ENCODE measurements at places on chromosomes 2 and 18.
A peak's percentile ranks its signal among the peaks of the same experiment; 100 is the strongest.

- DNase-seq: peak; percentile 33
Measured at GRCh38 chr18:77099485-77100370, 32.9 kb downstream of the MBP start.

DNA sequence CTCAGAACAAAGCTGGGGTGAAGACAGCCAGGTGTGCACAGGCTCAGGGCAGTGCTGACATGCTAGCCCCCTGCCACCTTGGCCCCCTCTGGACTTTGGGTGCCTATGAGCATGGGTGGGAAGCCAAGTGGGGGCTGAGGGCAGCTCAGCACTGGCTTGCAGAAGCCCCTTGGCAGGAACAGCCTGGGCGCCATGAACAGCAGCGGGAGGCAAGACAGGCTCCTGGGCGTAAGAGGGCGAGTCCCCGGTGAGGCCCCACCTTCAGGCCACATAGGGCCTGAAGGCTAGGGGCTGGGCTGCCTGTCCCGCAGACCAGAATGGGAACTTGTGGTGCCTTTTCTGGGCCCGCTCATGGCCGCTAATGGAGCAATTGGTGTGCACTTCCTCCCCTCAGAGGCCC is 47.0 kb upstream of the COX7A2L start:
- no peak for DNase-seq

DNA sequence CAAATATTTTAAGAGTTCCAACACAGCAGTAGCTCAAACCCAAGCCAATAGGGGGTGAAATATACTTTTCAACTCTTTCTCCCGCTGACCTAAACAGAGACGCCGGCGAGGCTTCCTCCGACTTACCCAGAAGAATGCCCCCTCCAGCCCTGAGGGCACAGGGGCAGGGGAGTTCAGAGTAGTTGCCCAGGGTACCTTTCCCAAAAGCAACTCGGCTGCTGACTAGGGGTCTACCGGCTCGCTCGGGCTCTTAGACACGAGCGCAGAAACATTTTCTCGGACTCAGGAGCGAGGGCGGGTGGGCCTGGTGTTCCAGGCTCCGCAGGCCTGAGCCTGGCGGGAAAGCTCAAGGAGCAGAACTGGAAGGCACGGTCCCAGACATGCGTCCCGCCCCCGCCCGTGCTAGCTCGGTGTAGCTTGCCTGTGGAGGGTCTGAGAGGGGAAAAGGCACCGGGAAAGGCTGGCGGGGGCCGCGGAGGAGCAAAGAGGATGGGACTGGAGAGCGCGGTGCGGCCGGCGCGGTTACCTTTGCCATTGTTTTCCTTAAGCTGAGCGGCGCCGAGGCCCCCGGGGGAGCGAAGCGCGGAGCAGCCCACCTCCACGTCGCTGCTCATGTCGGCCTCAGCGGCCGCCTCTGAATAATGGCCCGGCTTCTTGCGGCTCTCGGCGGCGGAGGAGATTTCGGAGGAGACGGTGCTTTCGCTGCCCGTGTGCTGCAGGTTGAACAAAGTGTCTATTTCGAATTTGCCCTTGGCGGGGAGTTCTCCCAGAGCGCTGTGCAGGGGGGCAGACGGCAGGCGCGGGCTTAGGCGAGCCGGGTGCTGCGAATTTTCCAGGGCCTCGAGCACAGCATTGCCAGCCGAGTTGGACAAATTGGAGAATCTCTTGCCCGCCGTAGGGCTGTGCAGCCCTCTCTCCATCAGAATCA is 674 bp downstream of the EVX2 start:
- DNase-seq: no peak

- no peak for DNase-seq
Measured at GRCh38 chr18:72867746-72868584, at the start of gene NETO1. TSS of gene NETO1 (minus strand) at chr18:72867987. CDS start at chr18:72867291, 696 bp downstream.

DNA sequence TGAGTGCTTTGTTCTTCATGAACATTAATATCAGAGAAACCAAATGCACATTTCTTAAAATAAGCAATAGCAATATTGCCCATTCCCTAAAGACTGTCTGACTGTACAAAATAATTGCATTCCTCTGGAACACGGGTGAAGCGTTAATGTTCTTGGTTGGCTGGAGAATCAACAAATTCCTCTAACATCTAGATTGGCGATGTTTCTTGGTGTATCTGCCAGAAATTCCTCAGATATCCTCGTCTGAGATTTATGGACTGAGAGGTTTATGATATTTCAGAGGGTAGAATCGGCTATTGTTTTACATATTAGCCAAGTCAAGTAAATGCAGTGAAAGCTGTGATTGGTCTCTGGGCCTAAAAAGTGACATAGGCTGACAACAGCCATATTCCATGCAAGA is 27.1 kb upstream of the SPTBN1 start:
- no peak for DNase-seq

- no peak for DNase-seq
Measured at GRCh38 chr18:6810191-6810590, 80.7 kb downstream of the ARHGAP28 start.

DNA sequence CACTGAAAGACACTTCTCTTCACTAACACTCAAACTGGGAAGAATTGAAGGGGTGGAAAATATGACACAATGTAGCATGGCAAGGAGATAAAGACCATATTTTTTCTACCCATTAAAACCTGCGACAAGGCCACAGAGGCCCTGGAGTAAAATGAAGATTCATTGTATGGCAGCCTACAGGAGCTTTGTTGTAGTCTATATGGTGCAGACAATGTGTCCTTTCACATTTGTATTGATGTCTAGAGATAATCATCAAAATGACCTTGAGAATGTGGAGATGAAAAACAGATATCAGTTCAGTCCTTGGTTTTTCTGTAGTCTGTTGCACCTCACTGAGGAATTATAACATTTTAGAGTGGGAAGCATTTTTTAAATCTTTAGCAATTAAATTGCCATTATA is 80.1 kb downstream of the CSRNP3 start:
- no peak for DNase-seq

DNA sequence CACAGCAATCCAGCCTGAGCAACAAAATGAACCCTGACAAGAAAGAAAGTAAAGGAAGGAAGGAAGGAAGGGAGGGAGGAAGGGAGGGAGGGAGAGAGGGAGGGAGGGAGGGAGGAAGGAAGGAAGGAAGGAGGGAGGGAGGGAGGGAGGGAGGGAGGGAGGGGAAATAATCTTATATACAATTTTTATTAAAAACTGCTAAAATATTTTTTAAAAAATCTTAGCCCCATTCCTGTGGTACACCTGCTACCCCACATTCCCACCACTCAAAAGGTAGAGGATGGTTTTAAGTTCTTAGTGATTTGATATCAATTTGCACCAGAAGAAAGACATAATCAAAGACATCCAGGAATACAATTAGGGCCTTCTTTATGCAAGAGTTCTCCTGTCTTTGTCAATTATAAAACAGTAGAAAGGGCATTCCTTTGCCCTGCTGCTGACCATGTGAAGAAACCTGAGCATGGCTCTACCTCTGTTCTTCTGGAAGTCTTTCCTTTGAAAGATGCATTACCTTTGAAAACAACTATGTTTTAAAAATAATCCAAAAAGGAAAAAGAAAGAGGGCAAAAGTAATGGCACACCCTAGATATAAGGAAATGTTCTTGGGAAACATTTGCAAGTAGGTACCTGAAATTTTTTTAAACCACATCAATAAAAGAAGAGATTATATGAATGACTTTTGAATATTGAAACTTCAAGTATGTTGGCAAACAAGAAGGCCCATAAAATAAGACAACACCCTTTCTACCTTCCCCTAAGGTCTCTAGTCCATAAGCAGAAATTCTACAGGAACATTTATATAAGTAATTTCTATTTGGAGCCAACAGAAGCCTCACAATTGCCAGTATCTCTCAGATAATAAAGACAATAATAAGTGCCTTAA is 33.7 kb upstream of the ACVR2A start:
- no peak for DNase-seq

DNA sequence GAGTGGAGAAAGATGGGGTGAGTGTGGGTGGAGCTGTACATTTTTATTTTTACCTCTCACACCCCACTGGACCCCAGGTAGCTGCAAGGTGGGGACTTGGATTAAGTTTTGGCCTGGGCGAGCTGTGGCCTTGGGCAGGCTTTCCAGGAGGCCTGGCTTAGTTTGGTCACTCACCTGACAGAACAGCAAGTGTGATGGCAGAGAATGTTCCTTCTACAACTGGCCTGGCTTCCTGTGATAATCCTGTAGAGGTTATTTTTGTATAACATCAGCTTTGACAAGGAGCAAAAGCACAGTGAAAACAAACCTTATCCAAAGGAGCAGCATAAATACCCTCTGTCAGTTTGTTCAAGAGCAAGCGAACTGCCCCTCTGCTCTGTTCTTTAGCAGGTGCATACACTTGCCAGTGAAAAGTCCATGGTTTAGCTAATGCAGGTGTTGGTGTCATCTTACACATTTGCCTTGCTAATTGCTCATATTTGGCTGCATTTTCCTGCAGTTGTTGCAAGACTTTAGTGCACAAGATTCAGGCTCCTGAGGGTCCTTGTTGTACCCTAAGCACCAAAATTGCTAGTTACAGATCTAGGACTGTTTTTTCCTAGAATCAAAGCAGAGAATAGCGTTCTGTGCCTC is 6.3 kb downstream of the THNSL2 start:
- no peak for DNase-seq

GRCh38 chr18:25704494-25704893 is 352.5 kb upstream of the ZNF521 start:
- DNase-seq: no peak

DNA sequence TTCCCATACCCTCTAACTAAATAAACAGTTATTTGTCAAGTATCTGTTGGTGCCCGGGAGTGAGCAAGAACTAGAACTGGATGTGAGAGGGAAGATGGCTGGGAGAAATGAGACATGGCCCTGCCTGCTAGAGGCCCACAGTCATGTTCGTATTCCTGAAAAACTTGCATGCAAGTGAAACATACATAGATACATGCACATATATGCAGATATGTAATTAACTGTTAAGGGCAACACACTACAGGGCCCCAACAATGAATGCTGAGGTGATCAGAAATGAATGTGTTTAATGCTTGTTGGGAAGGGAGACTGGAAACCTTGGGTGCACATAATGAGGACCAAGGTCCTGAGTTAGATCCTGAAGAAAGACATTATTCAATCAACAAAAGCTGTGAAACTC is 49.8 kb downstream of the ADD2 start:
- no peak for DNase-seq

DNA sequence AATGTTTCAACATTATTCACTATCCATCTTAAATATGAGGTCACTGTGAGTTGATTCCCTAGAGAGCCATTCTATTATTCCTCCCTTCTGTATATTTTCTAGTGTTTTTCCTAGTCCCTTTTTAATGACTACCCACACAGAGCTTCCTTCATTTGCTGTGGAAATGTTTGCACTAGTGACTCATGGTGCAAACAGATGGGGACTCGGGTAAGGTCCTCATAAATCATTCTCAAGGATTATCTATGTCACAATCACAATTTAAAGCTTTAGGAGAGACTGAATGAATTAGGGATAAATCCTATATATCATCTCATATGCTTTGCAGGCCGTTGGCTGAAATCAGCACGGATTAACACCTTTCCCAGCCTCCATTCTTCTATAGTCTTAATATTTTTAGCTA is 159.6 kb downstream of the DCC start:
- no peak for DNase-seq

DNA sequence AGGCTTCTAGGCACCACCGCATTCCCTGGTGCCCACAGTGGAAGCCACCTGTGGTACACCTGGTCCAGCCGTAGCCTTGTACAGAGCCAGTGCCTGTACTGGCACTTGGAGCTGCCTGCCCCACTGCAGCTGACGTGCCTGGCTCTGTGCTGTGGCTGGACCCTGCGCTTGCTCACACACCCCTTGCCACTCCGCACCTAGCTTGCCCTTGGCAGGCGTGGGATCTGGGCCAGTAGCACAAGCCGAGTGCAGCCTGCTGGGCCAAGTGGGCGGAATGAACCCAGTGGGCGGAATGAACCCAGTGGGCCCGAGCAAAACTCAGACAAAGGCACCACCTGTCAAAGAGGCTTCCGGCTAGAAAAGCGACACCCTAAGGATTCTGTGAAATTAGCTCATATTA is 126.3 kb downstream of the ARHGAP28 start:
- no peak for DNase-seq

DNA sequence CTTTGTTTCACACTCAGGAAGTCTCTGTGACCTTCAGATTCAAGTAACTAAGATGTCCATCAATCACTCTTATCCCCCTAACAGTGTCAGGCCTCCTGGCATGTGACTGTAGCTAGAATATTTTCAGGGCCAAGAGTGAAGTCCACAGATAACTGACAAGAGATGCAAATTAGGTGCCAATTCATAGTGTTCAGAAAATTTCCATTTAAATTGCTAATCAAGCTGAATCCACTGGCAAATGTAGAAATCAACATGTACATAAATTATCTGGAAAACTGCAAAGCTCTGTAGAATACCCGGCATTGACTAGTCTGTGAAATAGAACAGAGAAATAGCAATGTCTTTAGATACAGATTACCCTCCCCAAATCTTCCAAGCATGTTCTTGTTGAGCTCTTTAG is 38.6 kb upstream of the ARL4C start:
- DNase-seq: no peak

- DNase-seq: no peak
Measured at GRCh38 chr18:74582642-74583041, 15.0 kb upstream of the ZNF407 start.

- no peak for DNase-seq
Measured at GRCh38 chr2:126239320-126239955, 416.5 kb upstream of the GYPC start.

DNA sequence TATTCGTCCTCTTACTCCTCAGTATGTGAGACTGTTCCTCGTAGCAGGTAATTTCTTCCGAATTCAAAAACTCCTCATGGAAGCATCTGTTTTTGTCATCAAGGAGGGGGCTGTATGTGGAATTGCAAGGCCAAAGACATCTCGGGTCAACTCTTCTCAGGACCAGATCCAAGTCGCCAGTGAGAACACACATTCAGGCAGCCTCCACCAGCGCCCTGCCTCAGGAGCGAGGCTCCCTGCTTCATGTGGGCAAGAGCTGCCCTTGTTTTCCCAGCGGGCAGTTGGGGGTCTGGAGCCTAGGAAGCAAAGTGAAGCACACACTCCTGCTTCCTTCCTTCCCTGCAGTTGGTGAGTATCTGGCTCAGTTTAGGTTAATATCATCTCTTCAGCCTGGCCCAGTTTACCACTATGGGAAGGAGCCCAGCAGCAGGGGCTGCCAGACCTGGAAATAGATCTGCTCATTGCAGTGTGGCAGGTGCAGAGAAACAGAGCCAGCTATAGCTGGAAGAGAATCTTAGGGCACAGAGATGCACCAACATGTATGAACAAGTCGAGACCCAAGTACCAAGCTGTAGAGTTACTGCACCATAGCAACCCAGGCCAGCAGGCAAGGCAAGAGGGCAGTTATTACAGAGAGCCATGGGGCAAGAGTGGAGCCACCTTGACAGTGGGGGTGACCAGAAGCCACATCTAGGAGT is 25.3 kb downstream of the TMEM127 start:
- no peak for DNase-seq

- no peak for DNase-seq
Measured at GRCh38 chr2:189408294-189408693, 33.0 kb upstream of the WDR75 start.

- DNase-seq: peak; percentile 55
Measured at GRCh38 chr18:76991021-76991688, 141.4 kb downstream of the MBP start.

- no peak for DNase-seq
Measured at GRCh38 chr2:150471813-150472510, 15.5 kb downstream of the RND3 start.

- no peak for DNase-seq
Measured at GRCh38 chr2:16958266-16958665, 292.6 kb upstream of the CYRIA start.
